ENCODE measurements at places on chromosomes 2 and 18.

- peak; percentile 13 for DNase-seq
These were observed 223.6 kb downstream of the C1D start for GRCh38 chr2:67839242-67839641.

GRCh38 chr18:33567705-33568104 lies 10.3 kb upstream of the ASXL3 start:
- no peak for DNase-seq

DNA sequence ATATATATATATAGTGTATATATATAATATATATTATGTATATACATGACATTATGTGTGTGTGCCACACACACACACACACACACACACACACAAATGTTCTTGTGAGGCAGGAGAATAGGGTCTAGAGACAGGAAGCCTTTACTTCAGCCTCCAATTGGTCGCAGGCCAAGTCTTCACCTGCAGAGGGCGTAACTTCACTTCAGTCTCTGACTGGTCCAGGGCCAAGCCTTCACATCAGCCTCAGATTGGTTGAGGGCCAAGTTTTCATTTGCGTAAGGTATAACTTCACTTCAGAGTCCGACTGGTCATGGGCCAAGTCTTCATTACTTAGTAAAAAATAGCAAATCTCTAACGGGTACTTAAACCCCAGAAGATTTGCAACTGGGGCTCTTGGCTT lies 13.2 kb upstream of the SS18 start:
- DNase-seq: peak; percentile 4

- no peak for DNase-seq
These were observed 570.1 kb upstream of the SYT4 start for GRCh38 chr18:43847164-43848091.

DNA sequence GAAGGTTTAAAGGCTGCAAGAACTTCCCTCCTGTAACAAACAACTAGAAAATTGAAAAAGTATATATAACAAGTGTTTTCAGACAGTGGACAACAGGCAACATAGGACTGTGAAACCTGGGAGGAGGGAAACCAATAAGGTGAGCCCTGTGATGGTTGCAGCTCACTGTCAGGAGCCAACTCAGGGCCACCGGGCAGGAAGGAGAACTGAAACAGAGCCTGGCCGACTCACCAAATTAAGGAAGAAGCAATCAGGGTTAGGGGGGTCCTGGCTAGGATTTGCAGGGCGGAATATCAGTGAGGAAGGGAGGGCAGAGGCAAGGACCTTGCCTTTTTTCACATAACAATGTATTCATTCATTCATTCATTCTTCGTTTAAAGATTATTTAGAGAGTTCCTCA lies 21.8 kb upstream of the CNRIP1 start:
- DNase-seq: no peak

GRCh38 chr2:75526842-75527241 lies 33.9 kb downstream of the EVA1A start:
- DNase-seq: no peak

DNA sequence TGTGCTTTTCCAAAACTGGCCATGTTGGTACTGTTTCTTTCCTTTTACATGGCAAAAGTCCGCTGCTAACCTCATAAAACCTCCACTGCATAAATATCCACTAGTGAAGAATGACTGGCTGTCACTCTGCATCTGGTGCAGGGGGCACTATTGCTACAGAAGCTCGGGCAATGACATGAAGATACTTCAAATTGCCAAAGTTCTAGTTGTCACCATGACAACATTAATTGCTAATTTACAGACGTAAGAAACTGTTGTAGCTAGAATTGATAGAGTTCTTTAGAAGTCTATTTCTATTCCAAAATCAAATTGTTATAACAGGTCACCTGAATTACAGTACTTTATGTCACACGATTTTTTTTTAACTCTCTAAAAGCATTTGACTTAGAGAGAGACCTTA lies 845 bp downstream of the CFAP210 start:
- DNase-seq: peak; percentile 52

GRCh38 chr18:12726774-12727550 lies 24.1 kb downstream of the PSMG2 start:
- DNase-seq: peak; percentile 89

DNA sequence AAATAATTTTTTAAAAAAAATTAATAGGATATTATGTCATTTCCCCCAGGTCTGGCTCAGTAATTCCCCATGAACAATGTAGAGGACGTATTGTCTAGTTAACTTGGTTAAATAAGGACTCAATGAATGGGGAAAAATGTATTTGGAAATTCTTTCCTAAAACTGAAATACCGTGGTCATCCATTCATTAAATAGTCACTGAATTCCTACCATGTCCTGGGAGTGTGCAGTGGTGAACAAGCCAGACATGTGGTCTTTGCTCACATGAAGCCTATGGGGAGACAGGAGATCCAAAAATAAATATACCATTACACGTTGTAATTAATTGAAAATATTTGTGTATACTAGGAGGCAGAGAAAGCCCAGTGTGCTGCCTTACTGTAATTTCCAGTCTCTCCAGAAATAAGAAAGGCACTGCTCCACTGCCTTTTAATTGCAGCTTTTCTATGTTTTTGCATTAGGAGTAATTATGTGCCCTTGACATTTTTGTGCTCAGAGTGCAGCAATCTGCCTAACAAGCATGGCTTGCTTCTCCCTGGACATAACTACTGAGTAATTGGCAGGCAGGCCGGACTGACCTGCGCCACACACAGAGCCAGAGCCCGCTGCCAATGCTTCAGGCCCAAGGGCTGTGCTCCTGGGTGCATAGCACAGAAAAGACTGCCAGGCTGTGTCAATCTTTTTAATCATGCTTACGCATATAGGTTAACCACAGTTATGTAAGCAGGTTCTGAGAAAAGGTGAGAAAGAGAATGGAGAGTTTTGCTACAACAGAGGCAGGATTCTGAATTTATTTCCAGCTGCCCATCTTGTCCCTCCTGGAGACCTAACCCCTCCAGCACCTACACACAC lies 22.2 kb upstream of the TTC39C start:
- peak; percentile 4 for DNase-seq

DNA sequence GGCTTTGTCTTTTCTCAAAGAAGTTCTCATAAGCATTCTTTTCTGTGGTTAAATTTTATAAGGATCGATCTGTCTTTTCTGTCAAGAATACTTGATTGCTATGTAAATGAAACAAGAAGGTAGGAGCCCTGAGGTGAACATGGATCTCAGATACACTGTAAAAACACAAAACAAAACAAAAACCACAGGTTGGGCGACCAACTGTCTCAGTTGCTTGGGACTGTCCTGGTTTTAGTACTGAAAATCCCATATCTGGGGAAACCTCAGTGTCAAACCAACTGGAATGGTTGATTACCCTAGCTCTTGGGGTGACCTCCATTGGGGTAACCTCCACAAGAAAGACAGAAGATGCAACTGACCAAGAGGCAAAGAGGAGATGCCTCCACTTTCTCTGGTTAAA lies 55.8 kb upstream of the TMEM178A start:
- no peak for DNase-seq

DNA sequence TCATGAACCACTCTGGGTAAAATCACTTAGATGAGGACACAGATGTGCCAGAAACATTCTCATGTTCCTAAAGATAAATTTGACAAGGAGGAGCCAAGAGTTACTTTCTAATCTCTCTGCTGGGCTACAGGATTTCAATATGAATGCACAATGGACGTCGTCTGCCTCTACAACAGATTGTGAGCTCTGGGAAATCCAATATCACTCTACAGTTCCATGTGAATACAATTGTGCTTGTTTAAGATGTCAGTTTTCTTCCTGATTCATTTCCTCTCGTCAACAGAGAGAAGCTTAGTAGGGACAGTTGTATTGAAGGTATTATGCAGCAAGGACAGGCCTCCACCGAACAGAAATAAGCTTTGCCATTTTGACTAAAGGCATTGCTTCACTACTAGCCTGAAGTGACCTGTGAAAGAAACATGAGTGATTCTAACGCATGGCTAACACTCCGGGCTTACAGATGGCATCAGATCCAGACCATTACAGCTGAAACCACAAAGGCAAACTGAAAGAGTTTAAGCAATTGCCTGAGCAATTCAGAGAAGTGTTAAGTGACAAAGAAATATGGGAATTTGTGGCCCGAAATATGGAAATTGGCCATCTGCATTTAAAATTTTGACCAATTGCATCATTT lies 1591.5 kb downstream of the LRP1B start:
- no peak for DNase-seq

DNA sequence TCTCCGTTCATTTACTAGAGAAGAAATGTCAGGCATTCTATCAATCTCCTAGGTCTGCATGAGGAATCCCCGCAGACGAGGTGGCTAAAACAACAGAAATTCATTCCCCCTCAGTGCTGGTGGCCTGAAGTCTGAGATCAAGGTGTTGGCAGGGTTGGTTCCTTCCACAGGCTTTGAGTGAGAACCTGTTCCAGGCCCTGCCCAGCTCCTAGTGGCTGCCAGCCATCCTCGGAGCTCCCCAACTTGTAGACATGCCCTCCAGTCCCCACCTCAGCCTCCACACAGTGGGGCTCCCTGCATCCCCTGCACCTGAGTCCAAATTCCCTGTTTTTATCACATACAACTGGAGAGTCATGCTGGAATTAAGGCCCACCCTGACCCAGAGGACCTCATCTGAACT lies 145.3 kb upstream of the ALKAL2 start:
- no peak for DNase-seq

DNA sequence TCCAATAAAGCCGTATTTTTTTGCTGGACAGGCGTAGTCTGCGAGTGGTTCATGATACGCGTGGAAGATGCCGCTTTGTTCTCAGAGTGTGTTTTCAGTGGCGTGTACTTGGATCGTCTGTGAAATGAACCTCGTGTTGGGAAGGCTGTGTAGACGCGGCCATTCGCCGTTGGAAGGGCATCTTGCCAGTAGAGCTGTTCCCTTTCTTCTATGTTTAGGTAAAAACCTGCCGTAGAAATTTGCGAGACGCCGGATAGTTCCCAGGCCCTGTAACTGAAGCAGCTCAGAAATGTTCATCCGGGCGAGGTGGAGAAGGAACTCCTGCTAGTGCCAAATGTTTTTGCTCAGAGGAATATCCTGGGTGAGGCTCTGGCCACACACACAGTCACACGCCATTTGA lies 133.6 kb downstream of the NFATC1 start:
- DNase-seq: no peak

DNA sequence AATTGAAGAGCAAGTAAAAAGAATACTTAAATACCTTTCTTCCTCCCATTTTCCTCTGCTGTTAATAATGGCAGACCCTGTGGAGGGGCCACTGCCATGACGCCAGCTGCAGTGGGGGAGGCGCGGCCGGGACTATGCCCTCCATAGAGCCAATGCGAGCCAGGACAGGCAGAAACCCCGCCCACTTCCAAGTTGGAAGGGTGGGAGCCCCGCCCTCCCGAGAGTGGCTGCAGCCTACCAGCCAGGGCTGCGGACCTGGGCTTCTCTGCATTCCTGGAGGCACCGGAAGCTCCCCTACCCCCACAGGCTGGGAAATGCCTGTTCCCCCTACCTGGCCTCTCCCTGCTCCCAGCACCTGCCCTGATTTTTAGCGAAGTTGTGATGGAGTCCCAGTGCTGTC lies 439.4 kb upstream of the CDH19 start:
- no peak for DNase-seq

GRCh38 chr2:86020984-86021383 lies 84.7 kb downstream of the POLR1A start:
- peak; percentile 59 for DNase-seq

DNA sequence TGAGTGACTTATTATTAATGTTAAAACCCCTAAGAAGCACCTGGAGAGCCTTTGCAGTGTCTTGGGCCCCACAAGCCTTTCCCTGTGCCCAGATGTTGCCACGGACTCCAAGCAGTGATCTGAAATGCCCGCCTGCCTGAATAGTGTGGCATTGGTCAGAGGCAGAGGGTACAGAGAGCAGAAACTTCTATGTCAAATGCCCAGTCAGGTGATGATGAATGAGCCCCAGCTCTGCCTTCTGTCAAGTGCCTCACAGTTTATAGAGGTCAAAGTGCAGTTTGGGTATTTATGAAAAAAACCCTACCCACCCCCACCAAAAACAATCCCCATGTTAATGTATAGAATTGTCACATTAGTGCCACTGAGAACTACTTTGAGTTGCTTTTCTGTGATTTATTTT lies 170.0 kb upstream of the SIX3 start:
- DNase-seq: no peak

- no peak for DNase-seq
These were observed 251.5 kb upstream of the NXPH2 start for GRCh38 chr2:139031722-139032121.

All from dermis blood vessel endothelial cell (primary cell).